ENCODE measurements at places on chromosomes 11 and 22.

DNA sequence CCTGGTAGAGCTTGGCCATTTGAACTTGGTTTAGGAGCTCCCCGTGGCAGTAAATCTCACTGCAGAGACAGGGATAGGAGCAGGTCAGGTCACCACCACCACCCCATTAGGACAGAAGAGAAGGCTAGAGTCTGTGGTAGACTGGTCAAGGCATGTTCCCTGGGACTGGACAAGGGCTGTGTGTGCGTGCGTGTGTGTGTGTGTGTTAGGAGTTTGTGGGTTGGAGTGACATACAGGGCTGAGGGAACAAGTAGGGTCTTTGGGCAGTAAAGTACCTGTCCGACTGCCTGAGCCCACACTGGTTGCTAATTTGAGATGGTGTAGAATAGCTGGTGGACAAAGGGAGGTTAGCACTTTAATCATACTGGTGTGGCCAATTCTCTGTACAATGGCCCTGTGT, 16.1 kb downstream of the TREH start:
- DNase-seq: no peak

- DNase-seq: peak; percentile 98
These were observed 11.3 kb downstream of the TRIM66 start for GRCh38 chr11:8671193-8671612.

GRCh38 chr11:27702811-27703210, 2.6 kb upstream of the BDNF start:
- DNase-seq: no peak

DNA sequence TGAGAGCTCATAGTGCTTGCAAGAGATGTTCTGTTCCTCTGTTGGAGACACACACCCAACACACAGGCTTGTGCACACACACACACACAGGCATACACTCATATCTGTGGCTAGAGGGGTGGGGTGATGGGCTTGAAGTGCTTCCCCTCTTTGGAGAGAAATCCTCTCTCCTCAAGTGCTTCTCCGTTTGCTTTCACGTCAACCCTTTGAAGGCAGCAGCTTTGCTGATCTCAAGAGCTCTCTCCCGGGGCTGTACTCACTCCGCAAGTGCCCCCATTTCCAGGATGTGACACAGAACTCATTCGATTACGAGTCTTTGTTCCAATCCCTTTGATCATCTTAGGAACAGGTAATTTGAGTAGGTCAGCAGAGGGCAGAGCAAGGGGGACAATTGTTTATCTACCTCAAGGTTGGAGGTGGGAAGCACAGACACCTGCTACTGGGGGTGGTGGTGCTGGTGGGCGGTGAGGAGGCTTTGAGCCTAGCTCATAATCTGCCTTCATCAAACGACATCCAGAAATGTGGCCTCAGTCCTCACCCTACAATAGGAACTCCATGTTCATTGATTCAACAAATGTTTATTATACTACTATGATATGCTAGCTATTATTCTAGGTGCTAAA, 529.8 kb upstream of the CADM1 start:
- no peak for DNase-seq

DNA sequence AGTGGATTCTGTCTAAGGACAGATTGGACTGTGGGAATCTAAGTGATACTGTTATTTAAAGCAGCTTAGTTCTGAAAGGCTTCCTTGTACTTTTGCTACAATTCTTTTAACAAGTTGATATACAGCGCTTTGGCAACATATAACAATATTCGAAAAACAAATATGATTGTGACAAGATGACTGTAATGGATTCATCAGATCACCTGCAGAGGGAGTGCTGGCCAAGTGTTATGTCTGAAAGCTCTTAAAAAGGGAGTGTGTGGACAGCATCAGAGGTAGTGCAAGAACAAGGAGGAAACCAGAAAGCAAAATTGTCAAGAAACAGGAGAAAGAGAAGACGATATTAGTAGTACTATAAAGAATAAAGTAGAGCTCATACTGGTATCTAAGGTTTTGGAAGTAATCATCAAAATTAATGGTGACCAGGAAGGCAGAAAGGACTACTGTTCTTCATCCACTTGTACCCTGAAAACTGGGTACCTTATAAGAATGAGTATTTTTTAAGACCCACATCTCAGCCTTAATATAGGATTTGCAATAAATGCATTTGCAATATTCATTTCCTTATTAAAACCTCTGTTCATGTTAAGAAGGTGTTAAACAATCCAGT, 1112.0 kb upstream of the CCDC90B start:
- peak; percentile 66 for DNase-seq

GRCh38 chr11:16966930-16967671, 47.1 kb downstream of the PLEKHA7 start:
- DNase-seq: no peak

GRCh38 chr11:17154409-17155159, 53.2 kb downstream of the PIK3C2A start:
- no peak for DNase-seq

- no peak for DNase-seq
These were observed 56.5 kb downstream of the BLID start for GRCh38 chr11:122059565-122059964.

DNA sequence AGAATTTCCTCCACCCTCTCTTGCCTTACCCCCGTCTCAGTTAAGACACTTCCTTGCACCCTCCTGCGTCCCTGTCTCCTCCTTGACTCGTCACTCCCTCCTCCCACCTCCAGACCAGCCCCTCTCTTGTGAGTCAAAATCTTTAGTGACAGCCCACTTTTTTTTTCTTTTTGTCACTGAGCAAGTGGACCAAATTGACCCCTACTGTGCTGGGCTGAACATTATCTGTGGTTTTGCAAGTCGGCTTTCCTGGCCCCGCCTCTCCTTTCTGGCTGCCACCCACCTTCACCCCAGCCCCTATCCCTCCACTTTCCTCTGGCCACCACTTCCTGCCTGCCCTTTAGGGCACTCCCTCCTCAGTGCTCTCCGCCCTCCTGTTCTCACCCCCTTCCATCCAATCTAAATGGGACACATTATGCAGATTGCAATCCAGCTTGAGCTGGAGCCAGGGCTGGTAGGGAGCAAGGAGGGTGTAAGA, at the start of gene APLNR:
TSS of gene APLNR (minus strand) at position 47 of the 478 bp plus-strand sequence. CDS start 246 bp downstream, outside the sequence.
- peak; percentile 99 for DNase-seq

DNA sequence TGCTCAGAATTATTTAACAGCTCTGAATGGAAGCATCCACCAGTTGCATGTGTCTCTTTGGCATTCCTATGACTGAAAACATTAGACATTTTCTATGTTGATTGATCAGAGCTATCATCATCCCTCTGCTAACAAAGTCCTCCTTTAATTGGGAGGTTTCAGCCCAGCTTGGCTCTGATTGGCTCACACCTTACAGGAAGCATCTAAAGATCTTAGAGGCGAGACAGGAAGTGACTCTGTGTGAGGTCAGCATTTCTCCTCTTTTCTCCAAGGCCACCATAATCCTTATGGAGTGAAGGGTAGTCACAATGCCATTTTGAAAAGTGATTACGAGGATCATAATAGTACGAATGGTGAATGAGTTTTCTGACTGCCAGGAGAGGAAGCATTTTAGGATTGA, 260.8 kb downstream of the MIAT start:
- peak; percentile 10 for DNase-seq

- DNase-seq: no peak
These were observed 8.6 kb downstream of the TMEM121B start for GRCh38 chr22:17112491-17113042.

DNA sequence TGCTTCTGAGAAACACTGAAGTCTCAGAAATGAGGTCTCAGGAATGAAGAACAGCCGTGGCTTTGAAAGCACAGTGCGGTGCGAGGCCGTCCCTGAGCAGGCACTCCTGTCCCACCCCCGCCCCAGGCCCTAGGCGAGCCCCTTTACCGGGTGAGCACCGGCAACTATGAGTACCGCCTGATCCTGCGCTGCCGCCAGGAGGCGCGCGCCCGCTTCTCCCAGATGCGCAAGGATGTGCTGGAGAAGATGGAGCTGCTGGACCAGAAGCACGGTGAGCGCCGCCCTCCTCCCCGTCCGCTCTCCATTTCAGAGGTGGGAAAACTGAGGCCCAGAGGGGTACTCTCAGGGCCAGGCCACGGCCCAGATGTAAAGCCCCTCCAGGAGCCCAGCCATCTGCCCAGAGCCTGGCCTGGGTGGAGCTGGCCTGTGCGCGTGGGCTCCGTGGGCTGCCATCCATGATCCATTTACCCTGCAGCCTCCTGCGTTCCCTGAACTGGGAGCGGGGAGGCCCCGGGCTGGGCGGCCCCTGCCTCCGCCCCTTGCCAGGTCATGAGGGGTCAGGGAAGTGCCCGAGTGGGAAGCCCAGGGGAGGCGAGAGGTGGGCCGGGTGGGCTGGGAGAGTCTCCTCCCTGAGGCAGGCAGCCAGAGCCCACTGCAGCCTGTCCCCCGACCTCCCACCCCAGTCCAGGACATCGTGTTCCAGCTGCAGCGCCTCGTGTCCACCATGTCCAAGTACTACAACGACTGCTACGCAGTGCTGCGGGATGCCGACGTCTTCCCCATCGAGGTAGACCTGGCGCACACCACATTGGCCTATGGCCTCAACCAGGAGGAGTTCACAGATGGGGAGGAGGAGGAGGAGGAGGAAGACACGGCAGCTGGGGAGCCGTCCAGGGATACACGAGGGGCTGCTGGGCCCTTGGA, 9.5 kb downstream of the SLC16A8 start:
- DNase-seq: peak; percentile 71

- DNase-seq: no peak
These were observed 11.9 kb upstream of the LIN7C start for GRCh38 chr11:27518518-27518917.

DNA sequence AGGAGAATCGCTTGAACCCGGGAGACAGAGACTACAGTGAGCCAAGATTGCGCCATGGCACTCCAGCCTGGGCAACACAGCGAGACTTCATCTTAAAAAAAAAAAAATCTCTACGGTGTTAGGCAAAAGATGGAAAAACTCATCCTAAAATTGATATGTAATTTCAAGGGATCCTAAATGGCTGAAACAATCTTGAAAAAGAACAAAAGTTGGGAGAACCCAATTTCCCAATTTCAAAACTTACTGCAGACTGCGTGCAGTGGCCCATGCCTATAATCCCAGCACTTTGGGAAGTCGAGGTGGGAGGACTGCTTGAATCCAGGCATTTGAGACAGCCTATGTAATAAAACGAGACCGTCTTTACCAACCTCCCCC, 31.7 kb upstream of the TOP3B start:
- DNase-seq: no peak

- peak; percentile 53 for DNase-seq
These were observed 6.1 kb downstream of the CD81 start for GRCh38 chr11:2382936-2383851.

DNA sequence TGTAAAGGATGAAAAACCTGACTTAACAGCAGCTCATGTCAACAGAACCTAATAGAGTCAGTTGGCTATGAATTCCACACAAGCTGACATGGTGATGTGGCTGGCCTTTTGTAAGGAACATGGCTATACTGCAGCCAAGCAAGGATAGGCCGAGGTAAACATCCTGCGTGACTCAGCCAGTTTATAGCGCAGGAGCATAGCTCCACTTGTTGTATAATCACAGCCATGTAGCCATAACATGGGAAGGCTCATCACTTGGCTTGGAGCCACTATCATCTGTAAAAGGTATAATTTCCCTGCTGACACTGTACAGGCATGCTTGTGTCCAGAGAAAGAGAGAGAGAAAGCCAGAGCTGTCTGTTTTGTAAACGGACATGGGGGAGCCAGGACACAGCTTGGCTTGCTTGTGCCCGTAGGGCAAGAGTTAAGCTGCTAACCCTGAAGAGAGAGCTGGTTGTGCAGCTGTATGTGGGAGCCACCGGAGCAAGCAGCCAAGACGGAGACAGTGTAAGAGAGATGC, 104.4 kb upstream of the PLET1 start:
- no peak for DNase-seq

GRCh38 chr11:57568330-57568766, 876 bp upstream of the UBE2L6 start:
- peak; percentile 85 for DNase-seq

GRCh38 chr11:126704096-126704495, 296.5 kb downstream of the KIRREL3 start:
- DNase-seq: no peak

- no peak for DNase-seq
These were observed 591.1 kb downstream of the BRD1 start for GRCh38 chr22:49236541-49237075.

DNA sequence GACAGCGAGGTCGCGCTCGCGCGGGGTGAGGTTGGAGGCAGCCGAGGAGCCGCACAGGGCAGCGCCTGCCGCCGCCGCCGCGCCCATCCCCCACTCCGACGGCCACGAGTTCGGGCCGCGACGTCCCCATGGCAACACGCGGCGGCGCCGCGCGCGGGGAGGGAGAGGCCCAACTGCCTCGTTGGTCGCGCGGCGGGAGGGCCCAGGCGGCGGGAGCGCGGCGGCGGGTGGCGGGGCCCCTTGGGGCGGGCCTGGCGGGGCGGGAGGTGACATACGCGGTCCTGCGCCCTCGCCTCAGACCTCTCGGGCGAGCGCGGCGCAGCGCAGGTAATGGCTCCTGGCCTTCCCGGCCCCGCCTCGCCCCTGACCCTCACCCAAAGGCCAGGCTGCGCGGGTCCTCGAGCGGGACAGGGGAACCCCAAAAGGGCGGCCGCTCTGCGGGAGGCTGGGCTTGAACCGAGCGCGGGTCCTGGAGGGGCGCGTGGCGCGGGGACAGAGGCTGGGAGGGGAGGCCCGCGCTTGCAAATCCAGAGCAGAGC, at the start of gene DEUP1:
TSS of gene DEUP1 (plus strand) at position 297 of the 539 bp plus-strand sequence. CDS start 1,518 bp downstream, outside the sequence.
- DNase-seq: peak; percentile 53

- DNase-seq: no peak
These were observed 413.5 kb downstream of the NELL1 start for GRCh38 chr11:21082853-21083252.

Data from mesendoderm (in vitro differentiated cells).